ENCODE measurements at places on chromosomes 5 and 9. TPM values are rescaled to one million over a fixed set of nuclear protein-coding genes. Genes with fewer than 3 reads are reported as not detected.

Gene SLC34A1
- total RNA-seq = not detected

Gene CFAP157
- total RNA-seq = 0.07 TPM

Gene FAM169A
- total RNA-seq = 61.1 TPM

Gene SURF4
- 173 TPM for total RNA-seq

Gene CDK7
- 62.7 TPM for total RNA-seq

Gene MYMK
- total RNA-seq = 0.34 TPM
